ENCODE measurements at places on chromosomes 3 and 15. TPM values are rescaled to one million over a fixed set of nuclear protein-coding genes. Genes with fewer than 3 reads are reported as not detected.

- no peak for DNase-seq
Measured at GRCh38 chr3:78420611-78421010, 1347.2 kb downstream of the ROBO1 start.

DNA sequence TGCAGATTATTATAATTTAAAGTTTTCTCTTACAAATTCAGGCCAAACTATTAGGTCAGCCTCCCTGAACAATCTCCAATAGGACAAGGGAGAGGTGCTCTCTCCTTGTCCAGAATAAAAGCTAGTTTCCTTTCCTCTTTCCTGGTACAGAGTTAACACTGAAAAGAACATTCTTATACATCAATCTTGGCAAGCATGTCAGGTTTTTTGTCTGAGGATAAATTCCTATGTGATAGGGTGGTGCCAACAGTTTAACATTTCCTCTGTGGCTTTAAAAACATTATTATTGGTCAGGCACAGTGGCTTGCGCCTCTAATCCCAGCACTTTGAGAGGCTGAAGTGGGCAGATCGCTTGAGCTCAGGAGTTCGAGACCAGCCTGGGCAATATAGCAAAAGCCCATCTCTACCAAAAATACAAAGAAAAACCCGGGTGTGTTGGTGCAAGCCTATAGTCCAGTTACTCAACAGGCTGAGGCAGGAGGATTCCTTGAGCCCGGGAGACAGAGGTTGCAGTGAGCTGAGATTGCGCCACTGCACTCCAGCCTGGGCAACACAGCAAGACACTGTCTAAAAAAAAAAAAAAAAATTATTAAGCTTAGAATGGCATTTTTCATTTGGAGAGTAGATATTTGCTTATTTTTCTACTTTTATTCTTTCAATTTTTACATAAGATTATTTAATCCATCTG is 13.7 kb upstream of the ULK4 start:
- no peak for DNase-seq

The ADPRH gene
- total RNA-seq: 3.8 TPM

- peak; percentile 67 for DNase-seq
Measured at GRCh38 chr3:67704322-67704721, 49.9 kb upstream of the SUCLG2 start.

The ST3GAL6 gene
- 25.1 TPM for total RNA-seq

DNA sequence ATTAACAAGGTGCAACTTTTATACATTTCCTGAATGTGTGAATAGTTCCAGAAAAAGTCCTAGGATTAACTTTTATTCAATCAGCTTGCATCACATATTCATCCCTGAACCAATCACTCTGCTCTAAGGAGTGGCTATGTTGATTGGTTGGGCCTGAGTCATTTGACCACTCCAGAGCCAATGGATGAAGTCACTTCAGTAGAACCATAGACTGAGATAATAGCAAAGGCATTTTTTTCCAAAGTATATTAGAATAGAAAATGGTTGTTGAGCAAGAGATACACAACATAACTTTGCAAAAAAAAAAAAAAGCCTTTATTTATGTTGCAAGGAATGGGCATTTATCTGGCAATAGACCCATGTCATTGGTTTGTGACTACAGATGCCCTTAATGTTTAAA is 55.5 kb upstream of the AGTR1 start:
- DNase-seq: no peak

The ALDH1A2 gene
- 11.5 TPM for total RNA-seq

The EXD1 gene
- total RNA-seq: 0.22 TPM

The NME9 gene
- not detected for total RNA-seq

- no peak for DNase-seq
Measured at GRCh38 chr3:11145888-11146287, 8.4 kb upstream of the HRH1 start.

GRCh38 chr3:129345971-129346370 is 67.3 kb downstream of the HMCES start:
- no peak for DNase-seq

- no peak for DNase-seq
Measured at GRCh38 chr15:67181221-67181639, 73.2 kb downstream of the AAGAB start.

The NR1D2 gene
- 34.8 TPM for total RNA-seq

GRCh38 chr3:98259707-98260106 is 4.3 kb upstream of the OR5H6 start:
- DNase-seq: no peak

- DNase-seq: no peak
Measured at GRCh38 chr3:149288655-149289054, 44.8 kb downstream of the TM4SF18 start.

The WDR93 gene
- not detected for total RNA-seq

Measured in right lobe of liver (tissue), 6 donors.